ENCODE measurements at places on chromosomes 13 and 19. TPM values are rescaled to one million over a fixed set of nuclear protein-coding genes. Genes with fewer than 3 reads are reported as not detected.
A peak's percentile ranks its signal among the peaks of the same experiment; 100 is the strongest.

The RDH8 gene
- total RNA-seq = not detected

The ZNF763 gene
- total RNA-seq = 1.6 TPM

The LAIR2 gene
- total RNA-seq = not detected

The NLRP4 gene
- not detected for total RNA-seq

The SLC10A2 gene
- not detected for total RNA-seq

The C19orf85 gene
- not detected for total RNA-seq

The UPK1A gene
- total RNA-seq = not detected

The PCDH20 gene
- total RNA-seq = 0.07 TPM

The FCHO1 gene
- 0.68 TPM for total RNA-seq

The IZUMO2 gene
- not detected for total RNA-seq

- H3K4me3 ChIP-seq = no peak overlapping the region
- no peak for DNase-seq
- H3K4me1 ChIP-seq = no peaks in the 10 kb centered on the region
- H3K27ac ChIP-seq = no peak overlapping the region
- no peaks in the 10 kb centered on the region for H3K36me3 ChIP-seq
Observed at GRCh38 chr13:22748866-22749577, 431.8 kb upstream of the SGCG start.

- H3K27ac ChIP-seq = no peak overlapping the region
- H3K4me3 ChIP-seq = no peak overlapping the region
- no peaks in the 10 kb centered on the region for H3K36me3 ChIP-seq
- no peaks in the 10 kb centered on the region for H3K4me1 ChIP-seq
- H3K27me3 ChIP-seq = no peaks in the 10 kb centered on the region
Observed at GRCh38 chr19:55419624-55420236, 12.1 kb upstream of the UBE2S start.

DNA sequence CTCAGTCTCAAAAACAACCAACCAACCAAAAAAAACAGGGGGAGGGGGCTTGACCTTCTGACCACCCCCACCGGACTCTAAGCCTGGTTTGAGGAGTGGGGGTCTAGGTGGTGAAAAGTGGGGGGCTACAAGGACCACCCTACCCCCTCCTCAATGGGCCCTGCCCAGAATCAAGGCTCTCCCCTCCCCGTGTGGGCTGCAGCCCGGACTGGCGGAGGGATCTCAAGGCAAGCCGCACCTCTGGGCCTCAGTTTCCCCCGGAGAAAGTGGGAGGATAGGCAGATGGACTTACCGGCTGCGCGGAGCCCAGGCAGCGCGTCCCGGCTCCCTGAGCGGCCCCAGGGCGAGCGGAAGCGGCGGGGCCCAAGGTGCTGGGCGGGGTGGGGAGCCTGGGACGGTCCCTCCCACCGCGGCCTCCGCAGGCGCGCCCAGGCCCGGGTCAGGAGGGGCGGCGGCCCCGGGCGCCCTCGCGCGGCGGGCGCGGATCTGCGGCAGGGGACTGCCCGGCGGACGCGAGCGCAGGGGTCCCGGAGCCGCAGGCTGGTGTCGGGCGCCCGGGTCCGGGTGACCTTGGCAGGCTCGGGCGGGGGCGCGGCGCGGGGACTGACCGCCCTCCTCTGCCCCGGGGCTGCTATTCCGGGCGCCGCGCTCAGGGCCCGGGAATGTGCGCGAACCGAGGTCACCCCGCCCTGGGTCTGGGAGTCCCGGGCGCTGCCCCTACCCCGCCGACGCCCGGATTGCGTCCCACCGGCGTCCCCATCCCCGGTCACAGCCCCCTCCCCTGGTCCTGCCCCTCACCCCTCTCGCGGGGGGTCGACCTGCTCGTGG is at the start of gene ADAMTSL5:
Gene ADAMTSL5 (minus strand): TSS at position 349 of the 828 bp plus-strand sequence. CDS start 2,076 bp downstream, outside the sequence.
- no peaks in the 10 kb centered on the region for H3K27me3 ChIP-seq
- no peaks in the 10 kb centered on the region for H3K36me3 ChIP-seq
- peak within 1 kb of the TSS; percentile 89 for H3K27ac ChIP-seq
- DNase-seq = peak; percentile 68
- peaks cover 6% of the 10 kb centered on the region for H3K4me1 ChIP-seq

DNA sequence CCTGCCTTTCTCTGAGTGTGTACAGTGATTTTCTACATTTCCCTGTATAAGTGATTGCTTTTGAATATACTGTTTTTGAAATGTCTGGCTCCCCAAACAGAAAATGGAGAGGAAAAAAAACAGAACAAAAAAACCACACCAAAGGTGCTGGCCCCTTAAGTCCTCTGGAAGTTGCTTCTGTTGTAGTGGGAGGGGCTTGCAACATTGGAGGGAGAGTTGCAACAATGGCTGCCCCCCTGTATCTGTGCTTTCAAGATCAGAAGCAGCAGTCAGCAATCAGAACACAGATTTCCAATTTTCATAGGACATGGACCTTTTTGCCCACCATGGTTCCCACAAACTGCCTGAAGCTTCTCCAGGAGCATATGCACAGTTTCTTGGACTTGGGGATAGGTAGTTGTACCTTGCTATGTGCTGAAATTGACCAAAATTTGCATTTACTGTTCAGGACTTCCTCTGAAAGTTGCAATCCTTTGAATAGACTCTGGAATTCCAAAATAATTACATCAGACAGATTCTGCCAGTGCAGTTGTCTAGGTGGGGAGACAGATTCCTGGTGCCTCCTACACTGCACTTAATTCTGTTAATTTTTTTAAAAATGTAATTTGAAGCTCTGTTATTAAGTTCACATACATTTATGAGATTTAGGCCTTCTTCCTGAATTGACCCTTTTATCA is 13.8 kb downstream of the BIVM start:
- DNase-seq = no peak
- no peak overlapping the region for H3K4me3 ChIP-seq
- peaks cover 7% of the 10 kb centered on the region for H3K36me3 ChIP-seq
- H3K27me3 ChIP-seq = no peaks in the 10 kb centered on the region
- peaks cover 28% of the 10 kb centered on the region for H3K4me1 ChIP-seq

- no peak overlapping the region for H3K4me3 ChIP-seq
- no peak for DNase-seq
- no peaks in the 10 kb centered on the region for H3K36me3 ChIP-seq
- H3K27me3 ChIP-seq = no peaks in the 10 kb centered on the region
Observed at GRCh38 chr19:418761-419671, 10.1 kb upstream of the C2CD4C start.

DNA sequence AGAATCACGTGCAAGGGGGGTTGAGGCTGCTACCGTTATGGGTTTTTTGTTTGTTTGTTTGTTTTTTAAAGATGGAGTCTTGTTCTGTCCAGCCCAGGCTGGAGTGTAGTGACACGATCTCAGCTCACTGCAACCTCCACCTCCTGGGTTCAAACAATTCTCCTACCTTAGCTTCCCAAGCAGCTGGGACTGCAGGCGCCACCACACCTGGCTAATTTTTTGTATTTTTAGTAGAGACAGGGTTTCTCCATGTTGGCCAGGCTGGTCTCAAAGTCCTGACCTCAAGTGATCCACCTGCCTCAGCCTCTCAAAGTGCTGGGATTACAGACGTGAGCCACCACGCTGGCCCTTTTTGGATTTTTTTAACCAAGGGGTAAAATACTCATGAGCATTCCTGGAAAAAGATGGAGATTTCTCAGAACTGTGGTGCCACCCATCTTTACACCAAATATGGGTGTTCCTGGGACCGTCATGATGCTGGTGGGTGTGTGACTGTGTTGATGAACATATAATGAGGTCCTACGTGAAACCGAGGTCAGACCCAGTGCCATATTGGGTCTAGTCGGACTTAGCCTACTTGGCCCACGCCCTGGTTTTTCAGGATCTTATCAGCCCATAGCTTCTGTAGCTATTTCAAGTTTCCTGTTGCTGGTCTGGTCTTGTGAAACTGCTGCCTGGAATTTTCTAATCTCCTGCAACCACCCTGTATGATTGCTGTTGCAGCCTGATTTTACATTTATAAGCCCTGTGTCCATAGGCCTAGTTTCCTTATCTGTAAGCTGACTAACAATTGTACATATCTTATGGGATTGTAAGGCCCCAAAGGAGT is 6.2 kb downstream of the PPP1R15A start:
- DNase-seq = no peak
- no peaks in the 10 kb centered on the region for H3K36me3 ChIP-seq
- peaks cover 40% of the 10 kb centered on the region for H3K4me1 ChIP-seq
- peak overlapping the region; percentile 100 for H3K27ac ChIP-seq

GRCh38 chr19:16067205-16067938 is 8.9 kb upstream of the TPM4 start:
- H3K27ac ChIP-seq = no peak overlapping the region
- H3K36me3 ChIP-seq = no peaks in the 10 kb centered on the region
- peaks cover 4% of the 10 kb centered on the region for H3K27me3 ChIP-seq

- peak overlapping the region; percentile 57 for H3K4me3 ChIP-seq
- peak overlapping the region; percentile 88 for H3K27ac ChIP-seq
- peaks cover 10% of the 10 kb centered on the region for H3K4me1 ChIP-seq
- H3K27me3 ChIP-seq = no peaks in the 10 kb centered on the region
Observed at GRCh38 chr19:982567-983170, 1.5 kb upstream of the WDR18 start.

GRCh38 chr13:37360556-37360955 is 238.0 kb downstream of the POSTN start:
- no peaks in the 10 kb centered on the region for H3K36me3 ChIP-seq
- no peak overlapping the region for H3K27ac ChIP-seq

GRCh38 chr19:42528354-42529247 is at the start of gene CEACAM1:
Gene CEACAM1, minus strand, starts transcription at chr19:42528481. Its CDS starts 107 bp downstream, at chr19:42528374.
- no peaks in the 10 kb centered on the region for H3K4me1 ChIP-seq
- H3K4me3 ChIP-seq = peak within 1 kb of the TSS; percentile 48
- DNase-seq = peak; percentile 17
- H3K27me3 ChIP-seq = no peaks in the 10 kb centered on the region
- H3K27ac ChIP-seq = peak within 1 kb of the TSS; percentile 46

DNA sequence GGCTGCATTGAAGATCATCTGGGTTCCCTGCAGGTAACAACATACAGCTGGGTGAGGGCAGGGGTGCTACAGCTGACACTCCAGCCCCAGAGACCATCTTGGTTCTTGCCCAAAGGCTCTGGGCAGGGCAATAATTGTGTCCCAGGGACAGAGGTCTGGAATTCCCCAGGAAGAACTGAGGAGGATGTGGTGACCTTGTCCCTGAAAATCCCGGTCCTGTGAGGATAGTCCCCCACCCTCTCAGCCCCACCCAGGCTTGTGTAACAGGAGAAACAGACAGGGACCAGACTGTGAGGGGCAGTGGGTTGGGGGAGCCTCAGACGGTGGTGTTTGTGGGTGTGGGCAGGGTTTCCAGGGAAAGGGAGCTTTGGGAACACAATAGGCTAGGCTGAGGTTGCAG is 63.5 kb downstream of the COLGALT1 start:
- peaks cover 9% of the 10 kb centered on the region for H3K27me3 ChIP-seq
- H3K27ac ChIP-seq = no peak overlapping the region
- H3K4me1 ChIP-seq = no peaks in the 10 kb centered on the region
- no peak overlapping the region for H3K4me3 ChIP-seq
- no peaks in the 10 kb centered on the region for H3K36me3 ChIP-seq

DNA sequence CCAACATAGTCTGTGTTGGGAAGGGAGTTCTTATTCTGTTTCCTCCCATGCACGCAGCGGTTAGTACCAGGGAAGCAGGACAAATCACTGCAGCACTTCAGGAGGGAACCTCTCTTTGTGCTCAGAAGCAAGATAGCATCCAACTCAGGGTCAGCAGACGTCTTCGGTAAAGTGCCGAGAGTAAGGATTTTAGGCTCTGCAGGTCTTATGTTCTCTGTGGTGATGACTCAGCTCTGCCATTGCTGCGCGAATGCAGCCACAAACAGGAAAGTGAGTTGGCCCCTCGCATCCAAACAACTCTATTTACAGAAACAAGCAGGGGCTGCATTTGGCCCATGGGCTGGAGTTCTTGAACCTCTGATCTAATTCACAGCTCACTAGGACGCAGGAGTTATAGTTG is 122.1 kb upstream of the SPATA13 start:
- no peak for DNase-seq
- no peaks in the 10 kb centered on the region for H3K36me3 ChIP-seq
- H3K27ac ChIP-seq = no peak overlapping the region
- no peaks in the 10 kb centered on the region for H3K27me3 ChIP-seq
- no peak overlapping the region for H3K4me3 ChIP-seq

DNA sequence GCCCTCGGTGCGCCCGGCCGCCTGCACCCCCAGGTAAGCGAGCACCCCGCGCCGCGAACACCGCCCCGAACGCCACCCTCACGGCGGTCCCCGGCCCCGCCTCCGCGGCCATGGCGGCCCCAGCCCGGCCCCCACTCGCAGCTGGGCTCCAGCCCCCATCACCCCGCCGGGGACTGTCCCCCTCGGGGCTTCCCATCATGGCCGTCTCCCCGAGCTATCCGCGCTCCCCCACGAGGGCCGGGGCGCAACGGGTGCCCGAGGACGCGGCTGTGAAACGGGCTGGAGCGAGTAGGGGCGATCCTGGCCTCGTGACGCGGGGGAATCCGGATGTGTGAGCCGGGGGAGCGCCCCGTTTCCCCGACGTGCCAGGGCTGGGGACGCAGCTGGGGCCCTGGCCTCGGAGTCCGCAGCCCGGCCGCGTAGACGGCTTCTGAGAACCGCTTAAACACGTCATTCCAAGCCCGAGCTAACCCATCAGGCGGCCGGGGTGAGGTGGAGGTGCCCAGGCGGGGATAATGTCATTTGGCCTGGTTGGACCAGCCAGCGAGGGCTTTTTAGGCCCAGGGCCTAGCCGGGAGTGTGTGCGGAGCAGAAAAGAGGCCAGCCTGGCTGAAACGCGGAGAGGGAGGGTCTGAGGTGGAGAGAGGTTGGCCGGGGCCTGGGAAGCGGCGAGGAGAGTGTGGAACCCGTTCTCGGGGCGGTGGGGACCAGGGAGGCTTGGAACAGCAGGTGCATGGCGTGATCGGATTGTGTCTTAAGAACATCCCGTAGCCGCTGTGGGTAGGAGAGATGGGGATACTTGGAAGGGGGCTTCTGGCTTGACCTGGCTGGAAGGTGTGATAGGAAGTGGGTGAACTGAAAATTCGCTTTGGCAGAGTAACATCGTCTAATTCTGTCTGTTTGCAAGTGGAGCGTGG is 550 bp downstream of the CERS4 start:
- DNase-seq = peak; percentile 52
- no peak overlapping the region for H3K27ac ChIP-seq
- no peaks in the 10 kb centered on the region for H3K36me3 ChIP-seq
- no peaks in the 10 kb centered on the region for H3K27me3 ChIP-seq

DNA sequence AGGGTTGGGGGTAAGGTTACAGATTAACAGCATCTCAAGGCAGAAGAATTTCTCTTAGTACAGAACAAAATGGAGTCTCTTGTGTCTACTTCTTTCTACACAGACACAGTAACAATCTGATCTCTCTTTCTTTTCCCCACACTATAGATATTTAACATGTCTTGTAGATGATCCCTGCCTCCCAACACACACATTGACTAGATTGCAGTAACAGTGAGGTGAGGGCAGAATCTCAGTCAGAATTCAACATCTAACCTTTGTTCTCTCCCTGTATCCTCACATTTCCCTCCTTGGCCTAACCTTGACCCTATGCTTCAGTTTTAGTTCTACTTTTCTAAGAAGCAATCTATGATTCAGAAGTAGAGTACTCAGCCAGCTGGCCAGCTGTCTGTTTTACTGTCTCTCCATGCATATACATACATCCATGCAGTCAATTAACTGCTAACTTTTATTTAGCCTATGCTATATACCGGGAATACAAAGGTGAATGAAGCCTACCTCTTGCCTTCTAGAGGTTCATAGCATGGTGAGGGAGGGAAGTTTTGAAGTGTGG is 18.1 kb downstream of the DNAJC15 start:
- H3K4me1 ChIP-seq = peaks cover 3% of the 10 kb centered on the region
- DNase-seq = no peak
- H3K27me3 ChIP-seq = no peaks in the 10 kb centered on the region

- H3K36me3 ChIP-seq = no peaks in the 10 kb centered on the region
- H3K4me3 ChIP-seq = no peak overlapping the region
- no peak overlapping the region for H3K27ac ChIP-seq
- no peaks in the 10 kb centered on the region for H3K4me1 ChIP-seq
Observed at GRCh38 chr13:35808846-35809245, 322.3 kb downstream of the DCLK1 start.

Measured in psoas muscle (tissue), 8 donors.